ENCODE measurements at places on chromosomes 6 and 20. TPM values are rescaled to one million over a fixed set of nuclear protein-coding genes. Genes with fewer than 3 reads are reported as not detected.
A peak's percentile ranks its signal among the peaks of the same experiment; 100 is the strongest.

DNA sequence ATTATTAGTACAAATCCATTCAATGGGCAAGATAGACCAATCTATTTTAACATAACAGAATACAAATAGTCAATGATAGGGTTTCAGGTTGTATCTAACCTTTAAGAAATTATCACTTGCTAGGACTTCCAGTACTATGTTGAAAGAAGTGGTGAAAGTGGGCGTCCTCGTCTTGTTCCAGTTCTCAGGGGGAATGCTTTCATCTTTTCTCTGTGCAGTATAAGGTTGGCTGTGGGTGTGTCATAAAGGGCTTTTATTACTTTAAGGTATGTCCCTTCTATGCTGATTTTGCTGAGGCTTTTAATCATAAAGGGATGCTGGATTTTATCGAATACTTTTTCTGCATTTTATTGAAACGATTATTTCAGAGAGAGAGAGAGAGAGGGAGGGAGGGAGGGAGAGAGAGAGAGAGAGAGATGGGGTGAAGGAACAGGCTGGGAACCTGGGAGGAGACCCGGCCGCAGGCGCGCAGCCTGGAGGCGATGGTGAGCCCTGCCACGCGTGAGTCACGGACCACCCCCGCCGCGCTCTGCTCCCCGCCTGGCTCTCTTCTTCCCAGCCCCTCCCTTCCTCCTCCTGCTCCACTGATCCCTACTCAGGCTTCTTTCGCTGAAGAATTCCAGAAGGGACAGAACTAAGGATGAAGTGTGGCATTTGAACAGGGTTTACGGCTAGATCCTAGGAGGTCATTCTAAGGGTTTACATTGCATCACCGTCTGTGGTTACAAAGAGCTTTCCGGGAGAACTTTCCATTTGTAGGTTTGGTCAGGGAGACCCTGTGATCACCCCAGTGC, 45.5 kb upstream of the HLA-E start:
- no peak for DNase-seq

GRCh38 chr6:41426888-41427641, 91.7 kb downstream of the NCR2 start:
- no peak for DNase-seq

- DNase-seq: no peak
These were observed 3.4 kb downstream of the MBOAT1 start for GRCh38 chr6:20208687-20209378.

DNA sequence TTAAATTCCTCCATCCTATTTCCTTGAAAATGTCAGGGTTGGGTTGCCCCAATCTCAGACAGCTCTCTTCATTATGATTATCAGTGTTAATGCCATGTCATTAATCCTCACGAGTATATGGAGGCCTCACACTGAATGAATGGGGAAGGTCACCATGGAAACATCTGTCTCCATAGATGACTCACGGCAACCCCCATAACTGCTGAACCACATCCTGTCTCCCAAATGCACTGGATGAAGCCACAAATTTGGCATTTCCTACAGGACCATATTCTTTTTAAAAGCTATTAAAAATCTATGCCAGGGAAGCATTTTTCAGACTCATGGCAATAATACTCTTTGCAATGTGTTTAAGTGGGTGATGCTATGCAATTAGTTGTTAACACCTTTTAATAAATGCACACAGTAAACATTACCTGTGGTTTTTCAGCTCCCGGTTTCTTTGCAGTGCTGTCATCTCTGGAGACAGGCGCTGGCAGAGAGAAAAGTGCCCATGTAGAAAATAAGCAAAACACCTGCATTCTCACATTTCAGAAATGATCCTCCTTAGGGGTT, 80.1 kb upstream of the PTPRK start:
- DNase-seq: no peak

- peak; percentile 86 for DNase-seq
These were observed 25.7 kb downstream of the PSMG4 start for GRCh38 chr6:3284436-3284876.

GRCh38 chr6:27623103-27623502, 150.2 kb upstream of the ZNF184 start:
- no peak for DNase-seq

GRCh38 chr20:50310673-50311051, 120.0 kb downstream of the CEBPB start:
- DNase-seq: no peak

Gene HLA-DQA1
- not detected for total RNA-seq

Gene CCN6
- not detected for total RNA-seq

Gene DNMT3B
- 4.7 TPM for total RNA-seq

Gene MATN4
- total RNA-seq: 0.10 TPM

Gene FAM209A
- total RNA-seq: 0.55 TPM

Gene MICB
- total RNA-seq: 9.0 TPM
